GM23338 (cell line): ENCODE measurements at places on chromosomes 5 and 9.

- DNase-seq, result no peak
These were observed 164.7 kb downstream of the TUSC1 start for GRCh38 chr9:25513509-25514033.

GRCh38 chr9:107215381-107215780 is 67.7 kb upstream of the RAD23B start:
- no peak for DNase-seq

GRCh38 chr9:126424511-126424910 is 97.9 kb downstream of the MVB12B start:
- DNase-seq, result no peak

DNA sequence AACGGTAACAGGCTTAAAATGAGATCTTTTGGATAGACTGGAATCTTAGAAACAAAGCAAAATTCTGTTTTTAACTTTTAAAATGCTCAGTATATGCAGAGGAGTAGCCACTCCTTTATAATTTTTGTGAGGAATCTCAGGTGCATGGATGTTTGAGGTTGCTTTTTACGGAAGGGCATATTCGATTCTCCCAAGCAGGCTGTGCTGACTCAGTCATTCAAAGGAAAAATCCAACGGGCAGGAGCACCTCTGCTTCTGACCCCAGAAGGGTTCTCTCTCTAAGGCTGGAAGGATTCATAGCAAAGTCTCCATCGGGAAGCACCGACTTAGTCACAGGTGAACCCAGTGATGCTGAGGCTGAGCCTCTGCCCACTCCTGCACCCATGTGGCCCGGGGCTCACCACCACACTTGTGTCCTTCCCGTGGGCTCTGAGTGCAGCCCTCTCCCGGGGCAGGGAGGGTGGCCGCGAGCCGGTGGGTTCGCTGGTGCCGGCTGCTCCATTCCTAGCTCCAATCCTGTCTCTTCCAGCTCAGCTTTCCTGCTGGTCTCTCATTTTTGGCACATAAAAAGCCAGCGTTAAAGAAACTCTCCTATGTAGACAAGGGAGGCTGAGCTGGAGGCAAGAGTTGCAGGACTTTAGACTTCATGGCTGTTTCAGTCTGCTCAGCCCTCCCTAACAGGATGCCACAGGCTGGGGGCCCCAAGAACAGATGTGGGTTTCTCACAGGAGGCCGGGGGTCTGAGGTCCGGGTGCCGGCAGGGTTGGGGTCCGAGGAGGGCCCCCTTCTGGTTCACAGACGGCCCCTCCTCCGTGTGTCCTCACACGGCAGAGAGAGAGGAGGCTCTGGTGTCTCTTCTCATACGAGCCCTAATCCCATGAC is 135.6 kb upstream of the LPCAT1 start:
- no peak for DNase-seq

- DNase-seq, result no peak
These were observed 22.7 kb upstream of the PCSK1 start for GRCh38 chr5:96455789-96456188.

- peak; percentile 30 for DNase-seq
These were observed 207.2 kb downstream of the ENC1 start for GRCh38 chr5:74433255-74433895.

DNA sequence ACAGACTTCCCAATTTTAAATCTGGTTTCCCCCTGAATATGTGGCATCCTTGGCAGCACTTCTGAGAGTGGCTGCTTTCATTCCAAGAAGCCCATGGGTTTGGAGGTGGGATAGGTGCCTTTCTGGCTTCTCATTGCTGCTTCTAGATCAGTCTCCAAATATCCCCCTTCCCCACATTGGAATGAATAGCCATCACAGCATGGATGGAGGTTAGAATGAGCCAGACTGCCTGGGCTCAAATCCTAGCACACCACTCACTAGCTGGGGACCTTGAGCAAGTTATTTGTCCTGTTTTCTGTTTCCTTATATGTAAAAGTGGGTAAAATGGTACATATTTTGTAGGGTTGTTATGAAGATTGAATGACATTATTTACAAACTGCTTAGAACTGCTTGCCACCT is 13.8 kb upstream of the IL13 start:
- no peak for DNase-seq

DNA sequence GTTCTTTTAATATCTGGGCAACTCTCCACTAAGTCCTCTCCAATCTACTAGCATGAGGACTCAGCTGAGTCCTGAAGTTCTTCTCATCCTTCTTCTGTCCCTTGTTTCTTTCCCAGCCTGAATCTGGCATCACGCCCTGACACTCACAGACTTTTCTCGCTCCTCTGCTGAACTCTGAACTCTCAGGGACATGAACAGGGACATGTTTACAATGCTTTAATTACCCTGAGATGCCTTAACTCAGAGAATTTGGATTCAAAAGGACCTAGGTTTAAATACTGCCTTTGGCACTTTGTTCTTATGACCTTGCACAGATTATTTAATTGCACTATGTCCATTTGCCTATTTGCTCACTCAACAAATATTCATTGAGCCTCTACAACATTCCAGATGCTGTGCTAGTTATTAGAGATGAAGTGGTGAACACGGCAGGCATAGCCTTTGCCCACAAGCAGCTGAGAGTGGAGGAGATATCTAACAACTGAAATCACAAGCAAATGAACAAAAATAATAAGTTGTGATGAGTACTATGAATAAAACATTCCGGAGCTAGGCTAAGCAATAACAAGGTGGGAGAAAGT is 106.0 kb downstream of the ADRB2 start:
- DNase-seq, result no peak

- no peak for DNase-seq
These were observed 15.3 kb downstream of the PCDHGC5 start for GRCh38 chr5:141504216-141504615.

DNA sequence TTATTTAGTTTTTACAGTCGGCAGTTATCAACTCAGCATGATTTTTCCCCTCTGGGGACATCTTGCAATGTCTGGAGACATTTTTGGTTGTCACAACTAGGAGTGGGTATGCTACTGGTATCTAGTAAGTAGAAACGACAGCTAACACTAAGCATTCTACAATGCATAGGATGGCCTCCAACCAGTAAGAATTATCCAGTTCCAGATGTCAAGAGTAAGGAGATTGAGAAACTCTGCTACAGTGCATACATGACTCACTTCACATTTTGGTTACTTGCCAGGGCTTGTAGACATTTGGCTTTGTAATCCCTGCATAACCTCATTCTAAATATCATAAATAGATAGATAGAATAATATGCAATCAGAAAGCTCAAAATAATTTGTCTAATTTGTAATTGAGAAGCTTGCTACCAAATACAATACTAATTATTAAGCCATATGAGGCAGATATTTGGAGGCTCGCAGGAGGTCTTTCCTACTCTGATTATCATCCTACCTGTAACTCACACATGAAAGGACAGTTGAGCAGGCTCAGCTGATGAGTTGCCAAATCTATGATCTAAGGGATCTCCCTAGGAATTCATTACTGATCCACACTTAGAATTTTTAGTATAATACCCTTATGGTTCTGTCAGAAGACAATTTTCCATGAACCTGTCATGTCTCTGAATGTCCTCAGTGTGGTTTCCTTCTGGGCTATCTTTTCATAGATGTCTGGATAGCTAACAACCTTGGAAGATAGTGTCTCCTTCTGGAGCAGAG is 346.9 kb upstream of the TLE4 start:
- DNase-seq, result no peak

DNA sequence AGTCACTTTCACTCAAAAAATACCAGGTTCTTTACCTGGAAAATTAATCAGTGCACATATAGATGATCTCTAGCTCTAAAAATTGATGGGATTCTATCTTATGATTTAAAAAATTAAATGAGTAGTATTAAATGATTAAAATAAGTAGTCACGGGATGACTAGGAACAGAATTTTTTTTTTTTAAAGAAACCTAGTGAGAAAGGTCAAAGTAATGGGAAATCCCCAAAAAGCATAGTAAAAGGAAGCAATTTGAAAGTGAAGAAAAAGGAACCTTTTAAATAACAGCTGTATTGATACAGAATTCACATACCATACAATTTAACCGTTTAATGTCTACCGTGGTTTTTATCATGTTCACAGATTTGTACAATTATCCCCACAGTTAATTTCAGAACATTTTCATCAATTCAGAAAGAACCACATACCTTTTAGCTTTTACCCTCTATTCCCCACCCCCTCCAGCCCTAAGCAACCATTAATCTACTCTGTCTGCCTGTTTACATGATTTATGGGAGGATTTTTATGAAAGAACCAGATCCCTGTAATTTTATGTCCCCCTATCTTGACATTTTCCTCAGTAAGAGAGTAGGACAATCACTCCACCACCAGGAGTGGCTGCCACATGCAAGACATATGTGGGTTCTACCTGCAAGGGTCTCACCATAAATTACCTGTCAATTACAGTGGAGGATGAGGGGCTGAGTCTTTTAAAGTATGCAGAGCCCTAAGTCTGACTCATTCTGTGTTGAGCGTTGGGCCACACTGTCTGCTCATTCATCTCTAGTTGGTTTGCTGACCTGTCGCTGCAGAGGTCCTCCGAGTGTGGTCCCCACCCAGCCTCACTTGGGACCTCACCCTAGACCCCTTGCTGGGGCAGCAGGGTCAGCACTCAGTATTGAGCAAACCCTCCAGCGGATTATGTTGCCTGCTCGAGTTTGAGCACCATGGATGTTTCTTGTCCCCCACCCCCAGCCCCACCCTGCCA is 16.0 kb downstream of the ANKRD33B start:
- DNase-seq, result no peak

GRCh38 chr5:137666901-137667300 is 69.0 kb downstream of the KLHL3 start:
- no peak for DNase-seq

DNA sequence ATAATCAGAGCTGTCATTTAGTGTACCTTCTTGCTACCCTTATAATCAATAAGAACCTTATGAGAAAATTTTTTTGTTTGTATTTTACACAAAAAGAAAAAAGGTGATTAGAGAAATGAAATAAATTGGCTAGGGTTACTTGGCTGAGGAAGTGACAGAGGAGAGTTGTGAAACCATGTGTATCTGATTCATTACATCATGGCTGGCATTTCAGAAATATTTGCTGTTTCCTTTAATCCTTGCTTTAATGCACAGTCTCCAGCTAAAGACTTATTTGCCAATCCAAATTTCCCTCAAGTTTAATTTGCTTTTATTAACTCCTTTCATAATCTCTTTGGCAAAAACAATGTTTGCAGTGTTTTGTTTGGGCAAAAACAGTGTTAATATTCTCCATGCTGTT is 543.1 kb downstream of the KIF4B start:
- DNase-seq, result no peak

DNA sequence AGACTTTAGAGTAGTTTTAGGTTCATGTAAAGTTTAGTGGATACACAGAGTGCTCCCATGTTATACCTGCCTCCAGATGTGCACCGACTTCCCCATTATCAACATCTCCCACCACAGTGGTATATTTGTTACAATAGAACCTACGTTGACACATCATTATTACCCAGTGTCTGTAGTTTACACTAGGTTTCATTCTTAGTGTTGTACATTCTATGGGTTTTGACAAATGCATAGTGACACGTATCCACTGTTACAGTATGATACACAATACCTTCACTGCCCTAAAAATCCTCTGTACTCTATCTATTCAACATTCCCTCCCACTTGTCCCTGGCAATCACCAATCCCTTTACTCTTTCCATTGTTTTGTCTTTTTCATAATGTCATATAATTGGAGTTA is 34.3 kb upstream of the CRHBP start:
- DNase-seq, result no peak

- peak; percentile 23 for DNase-seq
These were observed 341.8 kb downstream of the ASTN2 start for GRCh38 chr9:117073071-117073470.

- DNase-seq, result no peak
These were observed 146.4 kb downstream of the PALM2AKAP2 start for GRCh38 chr9:109926421-109926869.

DNA sequence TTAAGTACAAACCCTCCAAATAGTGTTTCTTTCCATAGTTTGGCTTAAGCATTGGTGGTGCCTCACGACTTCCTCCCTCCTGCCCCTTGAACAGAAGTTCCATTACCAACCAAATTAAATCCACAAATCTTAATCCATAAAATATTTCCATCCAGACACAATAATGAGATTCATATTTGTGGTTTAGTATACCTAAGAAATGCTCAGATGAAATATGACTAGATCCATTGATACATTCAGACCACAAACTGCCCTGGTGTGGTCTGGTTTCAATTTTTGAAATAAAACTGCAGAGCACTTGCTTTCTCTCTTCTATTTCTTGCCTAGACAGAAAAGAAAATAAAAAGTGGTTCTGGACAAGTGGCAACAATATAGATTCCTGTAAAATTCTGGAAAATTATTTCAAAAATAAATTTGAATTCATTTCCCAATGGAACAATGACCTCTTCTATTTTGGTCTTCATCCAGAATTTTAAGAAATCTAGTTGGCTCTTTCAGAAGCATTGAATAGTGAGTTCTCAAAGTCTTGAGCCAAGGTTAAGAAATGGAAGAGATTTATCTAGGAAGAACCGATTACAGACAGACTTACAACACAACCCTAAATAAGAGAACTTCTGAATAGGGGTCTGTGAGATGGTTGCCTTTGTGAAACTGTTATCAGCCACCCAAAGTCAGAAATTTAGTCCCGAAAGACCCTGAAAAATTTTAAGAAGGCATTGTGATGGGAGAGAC is 14.0 kb downstream of the TNC start:
- DNase-seq, result no peak

- DNase-seq, result peak; percentile 85
These were observed 14.1 kb upstream of the SFXN1 start for GRCh38 chr5:175464074-175464941.

DNA sequence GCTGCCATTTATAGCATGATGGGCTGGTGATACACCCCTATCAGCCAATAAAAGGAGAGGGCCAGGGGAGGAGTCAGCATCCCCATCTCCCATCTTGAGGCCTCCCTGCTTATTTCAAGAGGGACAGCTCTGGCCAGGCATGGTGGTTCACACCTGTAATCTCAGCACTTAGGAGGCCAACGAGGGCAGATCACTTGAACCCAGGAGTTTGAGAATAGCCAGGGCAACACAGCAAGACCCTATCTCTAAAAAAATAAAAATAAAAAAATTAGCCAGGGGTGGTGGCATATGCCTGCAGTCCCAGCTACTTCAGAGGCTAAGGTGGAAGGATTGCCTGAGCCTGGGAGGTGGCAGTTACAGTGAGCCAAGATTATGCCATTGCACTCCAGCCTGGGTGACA is 9.8 kb downstream of the REXO4 start:
- no peak for DNase-seq
